ENCODE measurements at places on chromosomes 3 and 15.
A peak's percentile ranks its signal among the peaks of the same experiment; 100 is the strongest.

DNA sequence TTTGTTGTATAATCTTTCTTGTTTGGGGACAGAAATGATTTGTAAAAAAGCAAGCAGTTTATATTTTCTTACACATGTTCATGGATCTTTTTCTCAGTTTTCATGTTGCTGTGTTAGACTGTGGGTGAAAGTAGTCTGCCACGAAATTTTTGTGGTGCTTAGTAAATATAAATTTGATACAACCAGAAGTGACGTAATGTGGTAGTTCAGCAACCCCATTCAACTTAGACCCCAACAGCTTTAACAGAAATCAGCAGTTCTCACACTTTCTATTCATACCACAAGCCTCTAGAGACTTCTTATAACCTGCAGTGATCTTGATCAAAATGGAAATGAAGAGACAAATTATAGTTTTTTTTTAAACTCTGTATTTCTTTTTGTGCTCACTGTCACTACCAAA lies 120.2 kb upstream of the IGSF10 start:
- DNase-seq, result no peak

DNA sequence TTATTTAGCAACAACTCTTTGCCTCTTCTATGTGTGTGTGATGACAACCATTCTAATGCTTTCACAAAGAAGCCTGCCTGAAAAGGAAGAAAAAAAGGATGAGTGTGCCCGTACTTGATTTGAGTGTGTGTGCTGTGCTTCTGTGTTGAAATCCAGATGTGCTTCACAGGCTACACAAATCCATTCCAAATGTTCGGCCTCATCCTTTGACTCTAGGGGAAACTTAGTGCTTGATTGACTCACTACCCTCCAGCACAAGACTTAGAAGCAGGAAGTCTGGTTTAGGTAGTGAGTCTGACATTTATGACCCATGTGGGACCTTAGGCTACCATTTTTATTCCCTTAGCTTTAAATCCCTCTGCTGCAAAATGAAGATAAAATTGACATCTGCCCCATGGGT lies 108.8 kb upstream of the PLAAT1 start:
- DNase-seq, result no peak

DNA sequence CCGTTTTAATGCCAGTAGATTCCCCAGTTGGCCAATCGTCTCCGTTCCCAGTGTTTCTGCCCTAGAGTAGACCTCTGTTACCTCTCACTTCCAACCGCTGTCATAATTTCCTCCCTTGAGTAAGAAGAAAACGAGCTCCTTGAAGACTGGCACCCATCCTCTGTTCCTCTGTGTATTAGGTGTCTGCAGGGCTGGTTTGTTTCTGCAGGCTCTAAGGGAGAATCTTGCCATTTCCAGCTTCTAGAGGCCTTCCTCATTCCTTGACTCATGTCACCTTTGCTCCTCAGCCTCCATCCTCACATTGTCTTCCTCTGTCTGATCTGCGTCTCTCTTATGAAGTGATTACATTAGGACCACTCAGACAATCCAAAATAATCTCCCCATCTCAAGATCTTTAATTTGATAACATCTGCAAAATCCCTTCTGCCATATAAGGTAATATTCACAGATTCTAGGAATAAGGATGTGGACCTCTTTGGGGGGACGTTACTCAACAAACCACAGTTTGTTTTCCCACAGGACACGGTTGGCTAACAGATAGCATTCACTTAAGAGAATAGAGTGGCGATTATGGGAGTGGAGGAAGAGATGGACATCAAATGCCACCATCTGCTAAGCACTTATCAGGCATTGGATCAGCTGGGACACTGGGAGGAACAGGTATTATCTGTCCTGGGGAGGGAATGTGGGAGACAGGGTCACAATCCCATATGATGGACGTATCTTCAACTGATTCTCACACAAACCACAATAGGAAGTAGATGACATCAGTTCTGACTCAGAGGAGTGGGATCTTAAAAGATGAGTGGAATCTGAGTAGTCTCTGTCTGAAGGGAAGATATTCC lies 17.1 kb downstream of the ARHGAP31 start:
- peak; percentile 66 for DNase-seq

DNA sequence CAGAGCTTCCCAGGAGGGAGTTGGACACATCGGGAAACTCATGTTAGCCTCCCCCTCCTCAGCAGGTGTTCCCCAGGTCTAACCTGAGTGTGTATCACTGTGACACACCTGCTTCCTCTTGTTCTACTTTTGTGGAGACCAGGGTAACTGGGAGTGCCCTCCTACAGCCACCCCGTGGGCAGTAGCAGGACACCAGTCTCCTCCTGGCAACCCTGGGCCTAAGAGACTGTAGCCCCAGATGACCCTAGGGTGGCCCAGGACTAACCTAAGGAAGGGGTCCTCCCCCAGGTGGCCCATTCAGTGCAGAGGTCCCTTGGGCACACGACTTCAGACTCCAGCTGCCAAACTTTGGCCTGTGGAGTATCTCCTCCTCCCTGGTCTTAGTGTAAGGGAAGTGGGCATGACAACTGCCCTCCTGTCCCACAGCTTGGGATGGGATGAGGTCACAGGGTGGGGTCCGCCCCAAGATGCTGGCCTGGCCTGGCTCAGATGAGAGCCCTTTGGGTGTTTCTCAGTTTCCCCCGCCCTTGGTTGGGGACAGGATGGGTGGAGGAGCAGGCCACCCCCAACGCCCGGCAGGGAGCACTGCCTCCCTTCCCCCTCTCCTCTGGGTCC lies 4.8 kb downstream of the CSK start:
- no peak for DNase-seq

DNA sequence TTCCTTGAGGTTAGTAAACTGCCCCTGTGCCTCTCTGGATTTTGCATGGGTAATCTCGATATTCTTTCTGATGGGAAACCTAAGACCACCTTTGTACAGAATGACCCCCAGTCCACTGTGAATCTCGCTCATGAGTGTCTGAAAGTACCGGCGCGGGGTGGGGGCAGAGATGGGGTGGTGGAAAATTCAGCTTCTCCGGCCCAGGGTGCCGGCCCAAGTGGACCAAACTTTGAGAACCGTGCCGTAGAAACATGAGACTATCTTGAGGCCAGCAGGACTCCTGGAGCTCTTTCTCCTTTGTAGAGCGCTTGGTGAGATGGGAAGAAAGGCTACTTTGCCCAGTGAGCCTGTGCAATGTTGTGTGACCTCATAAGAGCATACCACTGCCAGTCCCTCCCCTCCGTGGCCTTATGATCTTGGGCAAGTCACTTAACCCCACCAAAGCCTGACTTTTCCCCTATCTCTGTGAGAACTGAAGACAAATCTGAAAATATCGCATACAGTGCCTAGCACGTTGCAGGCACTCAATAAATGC lies 40.4 kb upstream of the VEPH1 start:
- no peak for DNase-seq

DNA sequence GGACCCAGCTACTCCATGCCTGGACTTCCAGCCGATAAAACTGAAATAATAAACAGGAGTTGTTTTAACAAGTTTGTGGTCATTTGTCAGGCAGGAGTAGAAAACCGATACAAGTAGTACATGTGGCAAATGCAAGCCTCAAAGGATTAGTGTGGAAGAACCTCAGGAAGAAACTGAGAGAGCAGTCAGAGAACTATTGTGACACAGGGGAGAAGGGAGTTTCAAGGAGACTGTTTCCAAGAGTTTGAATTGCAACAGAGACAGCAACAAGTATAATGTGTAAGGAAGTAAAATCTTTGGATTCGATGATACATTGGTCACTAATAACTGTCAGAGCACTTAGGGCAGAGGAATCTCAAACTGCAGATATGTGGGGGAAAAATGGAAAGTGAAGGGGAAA lies 450.6 kb upstream of the ARHGEF26 start:
- no peak for DNase-seq

DNA sequence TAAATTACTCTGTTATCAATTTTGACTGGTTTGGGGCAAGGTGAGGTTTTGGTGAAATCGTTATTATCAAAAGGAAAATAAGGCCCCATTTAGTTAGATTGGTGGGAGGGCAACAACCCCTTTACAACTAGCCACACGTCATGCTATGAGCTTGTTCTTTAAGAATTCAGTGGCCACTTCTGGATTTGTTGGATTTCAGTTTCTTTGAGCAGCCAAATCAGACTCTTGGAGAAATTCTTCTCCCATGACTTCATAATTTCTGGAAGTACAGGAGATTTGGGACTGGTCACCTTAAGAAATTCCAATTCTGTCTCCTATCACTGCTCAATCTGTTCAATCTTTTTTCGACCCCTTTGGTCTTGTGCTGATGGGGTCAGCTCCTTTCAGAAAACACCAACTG lies 14.8 kb upstream of the WNT5A start:
- no peak for DNase-seq

- no peak for DNase-seq
These were observed 55.9 kb upstream of the C3orf80 start for GRCh38 chr3:160169139-160169976.

GRCh38 chr3:16056217-16056616 lies 118.3 kb upstream of the GALNT15 start:
- DNase-seq, result no peak

DNA sequence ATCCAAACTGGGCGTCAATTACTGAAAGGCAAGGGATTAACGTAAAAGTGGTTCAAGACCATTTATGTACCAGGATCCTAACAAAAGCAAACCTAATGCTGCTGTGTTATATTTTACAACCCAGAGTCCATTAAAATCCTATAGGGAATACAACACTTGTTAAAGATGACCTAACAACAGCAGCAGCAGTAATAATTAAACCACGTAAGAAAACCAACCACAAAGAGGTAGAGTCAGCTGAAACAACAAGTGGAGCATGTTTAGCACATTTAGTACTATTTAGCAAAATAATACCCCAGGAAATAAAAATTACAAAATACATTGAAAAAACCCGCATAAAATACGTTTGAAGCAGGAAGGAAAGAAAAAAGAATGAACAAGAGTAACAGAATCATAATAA lies 82.1 kb upstream of the AGBL1 start:
- DNase-seq, result no peak

- no peak for DNase-seq
These were observed 63.7 kb downstream of the WHAMM start for GRCh38 chr15:82873000-82873680.

GRCh38 chr15:25967116-25967515 lies 104.0 kb upstream of the ATP10A start:
- no peak for DNase-seq

- DNase-seq, result no peak
These were observed 208.9 kb downstream of the ROBO1 start for GRCh38 chr3:79558943-79559342.

DNA sequence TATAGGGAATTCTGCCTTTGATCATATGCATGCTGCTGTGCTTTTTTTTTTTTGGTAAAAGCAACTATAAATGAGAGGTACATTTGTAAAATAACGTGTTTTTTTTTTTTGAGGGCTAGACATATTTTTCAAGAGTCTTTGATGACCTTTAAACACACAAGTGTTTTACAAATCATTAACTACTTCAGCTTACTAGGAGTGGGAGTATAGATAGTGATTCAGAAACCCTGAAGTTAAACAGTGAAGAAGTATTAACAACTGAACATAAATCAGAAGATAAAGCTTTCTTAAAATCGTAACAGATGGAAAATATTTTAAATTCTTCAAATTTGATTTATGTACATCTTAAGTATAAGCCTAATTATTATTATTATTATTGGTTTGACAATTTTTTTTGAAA lies 2.9 kb upstream of the GMNC start:
- DNase-seq, result no peak

GRCh38 chr3:127914584-127914983 lies 448 bp upstream of the KBTBD12 start:
- no peak for DNase-seq

DNA sequence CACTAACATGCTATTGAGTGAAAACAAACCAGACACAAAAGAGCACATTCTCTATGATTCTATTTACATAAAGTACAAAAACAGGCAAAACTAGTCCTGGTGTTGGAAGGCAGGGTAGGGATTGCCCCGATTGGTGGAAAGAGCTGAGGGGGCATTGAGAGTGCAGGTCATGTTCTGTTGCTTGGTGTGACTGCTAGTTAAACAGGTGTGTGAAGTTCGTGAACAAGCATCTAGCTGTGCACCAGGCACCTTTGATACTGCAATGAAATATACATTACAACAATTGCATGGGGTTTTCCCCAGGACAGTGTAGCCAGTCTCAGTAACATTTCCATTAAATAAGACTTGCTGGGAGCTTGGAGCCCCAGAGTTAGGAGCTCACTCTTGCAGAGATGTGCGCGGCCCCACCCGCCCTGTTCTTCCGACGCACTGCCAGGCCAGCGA lies 26.3 kb upstream of the THRB start:
- no peak for DNase-seq

DNA sequence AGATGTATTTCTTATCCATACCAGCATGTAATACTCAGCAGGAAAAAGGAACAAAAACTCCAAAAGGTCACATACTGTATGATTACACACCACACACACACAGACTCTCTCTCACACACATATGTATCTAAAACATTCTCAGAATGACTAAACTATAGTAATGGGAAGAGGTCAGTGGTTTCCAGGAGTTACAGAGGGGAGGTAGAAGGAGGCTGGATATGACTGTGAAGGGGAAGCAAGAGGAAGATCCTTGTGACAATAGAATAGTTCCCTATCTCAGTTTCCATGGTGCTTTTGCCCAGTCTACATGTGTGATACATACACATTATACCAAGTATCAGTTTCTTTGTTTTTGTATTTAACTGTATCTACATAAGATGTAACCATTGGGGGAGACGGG lies 190.1 kb downstream of the IL5RA start:
- DNase-seq, result no peak

- DNase-seq, result no peak
These were observed 713.3 kb downstream of the GBE1 start for GRCh38 chr3:81048058-81048665.

- no peak for DNase-seq
These were observed 15.8 kb upstream of the ALDH1A3 start for GRCh38 chr15:100863796-100864267.

- no peak for DNase-seq
These were observed 19.5 kb upstream of the TIMP4 start for GRCh38 chr3:12178091-12178820.

- no peak for DNase-seq
These were observed 36.8 kb upstream of the FRMD5 start for GRCh38 chr15:44231842-44232241.

DNA sequence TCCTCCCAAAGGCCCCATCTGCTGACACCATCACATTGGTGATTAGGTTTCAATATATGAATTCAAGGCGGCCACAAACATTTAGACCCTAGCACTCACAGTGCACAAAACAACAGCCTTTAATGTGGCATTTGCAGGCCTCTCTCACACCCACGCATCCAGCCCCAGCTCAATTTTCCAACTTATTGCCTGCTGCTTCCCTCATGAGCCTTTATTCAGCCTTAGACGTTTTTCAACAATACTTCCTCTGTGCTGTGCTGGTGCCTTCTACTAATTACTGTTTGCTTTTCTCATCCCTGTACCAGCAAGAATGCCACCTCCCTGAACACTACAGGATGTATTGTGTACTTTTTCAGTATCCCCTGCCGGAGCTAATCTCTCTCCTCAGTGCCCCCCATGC lies 334.6 kb downstream of the GABRB3 start:
- no peak for DNase-seq

GRCh38 chr3:70824773-70825172 lies 512.3 kb upstream of the MDFIC2 start:
- DNase-seq, result no peak
